ENCODE measurements at places on chromosomes 6 and 20.

GRCh38 chr6:169188475-169188874 lies 65.2 kb downstream of the THBS2 start:
- no peak for DNase-seq

DNA sequence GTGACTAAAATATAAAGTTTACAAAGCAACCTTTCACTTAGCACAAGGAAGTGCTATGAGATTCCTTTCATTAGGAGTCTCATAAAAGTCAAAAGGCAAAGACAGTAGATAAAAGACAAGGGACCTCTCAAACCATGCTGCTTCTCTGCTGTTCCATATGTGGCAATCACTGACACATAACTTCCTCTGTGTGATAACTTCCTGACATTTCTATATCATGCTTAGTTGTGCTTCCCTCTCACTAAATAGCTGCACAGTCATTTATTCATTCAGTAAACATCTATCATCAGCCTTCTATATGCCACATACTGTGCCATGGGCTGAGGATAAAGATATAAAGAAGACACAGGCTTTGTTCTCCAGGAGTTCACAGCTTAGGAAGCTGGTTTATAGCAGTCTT lies 214.8 kb upstream of the GRIK2 start:
- no peak for DNase-seq

- DNase-seq: no peak
Measured at GRCh38 chr6:45327956-45328522, at the start of gene RUNX2. Gene RUNX2, plus strand, starts transcription at chr6:45328330. Its CDS starts 397 bp downstream, at chr6:45328727.

DNA sequence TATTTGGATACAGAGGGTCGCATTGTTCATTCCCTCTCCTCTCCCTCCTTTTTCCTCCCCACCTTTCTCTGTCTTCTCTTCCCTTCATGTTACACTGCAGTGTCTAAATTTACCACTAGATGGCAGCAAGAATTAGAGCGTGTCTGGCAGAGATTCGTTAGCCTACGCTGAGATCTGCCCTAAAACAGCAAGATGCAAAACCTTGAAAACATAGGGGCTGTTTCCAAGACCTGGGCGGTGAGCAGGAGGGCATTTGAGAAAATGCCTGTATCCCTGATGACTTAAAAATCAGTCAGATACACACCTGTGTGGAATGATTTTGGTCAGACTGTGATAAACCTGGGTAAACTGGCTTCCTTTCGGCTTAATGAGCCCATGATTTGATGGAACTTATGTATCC lies 101.5 kb upstream of the ISM1 start:
- DNase-seq: peak; percentile 9

- DNase-seq: no peak
Measured at GRCh38 chr6:168524571-168525001, 83.6 kb downstream of the SMOC2 start.

- no peak for DNase-seq
Measured at GRCh38 chr6:142406131-142406530, 104.3 kb downstream of the ADGRG6 start.

- no peak for DNase-seq
Measured at GRCh38 chr6:35911871-35912653, 8.8 kb downstream of the SRPK1 start.

GRCh38 chr6:54053881-54054391 lies 57.3 kb upstream of the MLIP start:
- DNase-seq: no peak

DNA sequence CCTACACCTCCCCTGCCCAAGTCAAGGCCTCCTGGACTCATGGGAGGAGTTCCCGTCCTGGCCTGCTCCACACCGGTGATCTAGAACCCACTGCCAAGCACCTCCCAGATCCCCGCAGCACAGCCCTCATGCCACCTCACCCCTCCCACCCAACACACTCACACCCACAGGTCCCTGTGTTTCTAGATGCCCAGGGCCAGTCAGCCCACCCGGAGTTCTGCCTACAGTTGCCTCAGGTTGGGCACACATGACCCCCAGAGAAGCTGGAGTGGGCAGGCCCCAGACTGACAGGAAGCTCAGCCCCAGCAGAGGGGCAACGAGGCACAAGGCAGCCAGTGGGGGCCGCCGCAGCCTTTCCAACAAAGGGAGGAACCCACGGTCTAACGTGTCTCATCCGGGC lies 29.6 kb downstream of the RRBP1 start:
- DNase-seq: no peak

- no peak for DNase-seq
Measured at GRCh38 chr20:2460752-2461424, 9.7 kb downstream of the SNRPB start.

GRCh38 chr6:52958546-52959255 lies 36.4 kb downstream of the GSTA4 start:
- DNase-seq: no peak

- no peak for DNase-seq
Measured at GRCh38 chr6:125415913-125416312, 114.1 kb upstream of the HDDC2 start.

DNA sequence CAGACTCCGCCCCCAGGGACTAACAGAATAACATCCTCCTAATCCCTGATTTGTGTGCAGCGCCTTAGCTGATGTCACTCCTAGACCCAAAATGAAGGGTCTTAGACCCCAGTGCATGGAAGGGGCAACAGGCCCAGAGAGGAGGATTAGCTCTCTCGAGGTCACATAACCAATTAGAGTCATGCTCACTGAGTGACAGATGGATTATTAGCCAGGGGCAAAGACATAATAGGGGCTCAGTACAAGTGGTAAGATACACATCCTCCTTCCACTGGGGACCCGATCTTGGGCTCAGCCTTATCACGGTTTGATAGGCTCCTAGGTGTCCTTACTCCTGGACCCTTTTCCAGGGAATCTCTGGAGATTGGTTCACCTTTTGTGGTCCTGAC lies 858 bp downstream of the TP53INP2 start:
- no peak for DNase-seq

- DNase-seq: no peak
Measured at GRCh38 chr6:145091586-145092142, 643.7 kb downstream of the EPM2A start.

- no peak for DNase-seq
Measured at GRCh38 chr20:35007413-35007812, 51.7 kb downstream of the MYH7B start.

- DNase-seq: no peak
Measured at GRCh38 chr6:148898376-148899014, 151.7 kb downstream of the UST start.

- no peak for DNase-seq
Measured at GRCh38 chr6:115948751-115949150, 111.9 kb downstream of the FRK start.

GRCh38 chr6:148807784-148808183 lies 61.0 kb downstream of the UST start:
- no peak for DNase-seq

DNA sequence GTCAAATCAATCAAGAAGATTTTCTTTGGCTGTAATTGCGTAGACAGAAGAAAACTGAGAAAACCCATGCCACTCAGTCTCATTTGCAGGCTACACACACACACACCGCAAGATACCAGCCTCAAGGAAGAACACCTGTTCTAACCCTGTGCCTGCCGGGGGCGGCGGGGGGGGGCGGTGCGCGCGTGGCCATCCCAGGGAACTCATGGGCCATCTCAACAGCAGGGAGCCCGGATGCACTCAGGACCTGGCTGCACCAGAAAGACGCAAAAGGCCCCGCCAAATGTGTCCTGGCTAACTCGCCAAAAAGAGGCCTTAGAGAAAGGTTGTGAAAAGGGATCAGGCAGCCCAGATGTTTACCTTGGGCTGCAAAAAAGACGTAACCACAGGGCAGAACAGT lies 2.1 kb downstream of the B3GAT2 start:
- DNase-seq: no peak

DNA sequence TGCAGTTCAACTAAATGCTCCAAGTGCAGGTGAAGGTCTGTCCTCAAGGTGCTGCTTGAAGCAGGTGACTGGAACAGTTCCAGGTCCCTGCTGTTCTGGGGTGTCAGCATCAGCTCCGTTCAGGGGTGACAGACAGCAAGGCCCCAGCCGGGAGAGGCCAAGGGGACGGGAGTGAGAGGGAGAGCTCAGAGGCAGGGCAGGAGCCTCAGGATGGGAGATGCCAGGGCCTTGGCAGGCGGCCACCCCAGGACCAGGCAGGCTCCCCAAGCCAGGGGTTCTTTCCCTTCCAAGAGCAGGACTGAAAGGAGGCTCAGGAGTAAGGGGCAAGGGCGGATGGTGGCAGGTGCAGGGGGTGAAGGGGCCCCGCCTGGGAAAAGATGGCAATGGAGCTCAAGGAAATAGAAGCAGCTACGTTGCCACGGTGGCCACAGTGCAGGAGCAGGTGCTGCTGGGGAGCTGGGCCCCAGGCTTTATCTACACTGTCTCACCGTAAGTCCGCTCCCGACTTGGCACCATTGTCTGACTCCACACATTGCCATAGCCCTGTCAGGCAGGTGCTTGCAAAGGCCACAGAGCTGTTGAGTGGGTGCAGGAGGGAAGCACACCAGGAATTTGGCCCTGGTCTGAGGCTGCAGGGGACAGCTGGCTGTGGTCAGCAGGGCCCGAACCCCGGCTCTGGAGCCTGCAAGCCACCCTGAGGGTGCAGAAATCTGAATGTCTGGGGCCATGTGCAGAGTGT lies 43.1 kb downstream of the ERMARD start:
- DNase-seq: no peak

- DNase-seq: no peak
Measured at GRCh38 chr6:84177241-84177640, 50.2 kb downstream of the CEP162 start.

DNA sequence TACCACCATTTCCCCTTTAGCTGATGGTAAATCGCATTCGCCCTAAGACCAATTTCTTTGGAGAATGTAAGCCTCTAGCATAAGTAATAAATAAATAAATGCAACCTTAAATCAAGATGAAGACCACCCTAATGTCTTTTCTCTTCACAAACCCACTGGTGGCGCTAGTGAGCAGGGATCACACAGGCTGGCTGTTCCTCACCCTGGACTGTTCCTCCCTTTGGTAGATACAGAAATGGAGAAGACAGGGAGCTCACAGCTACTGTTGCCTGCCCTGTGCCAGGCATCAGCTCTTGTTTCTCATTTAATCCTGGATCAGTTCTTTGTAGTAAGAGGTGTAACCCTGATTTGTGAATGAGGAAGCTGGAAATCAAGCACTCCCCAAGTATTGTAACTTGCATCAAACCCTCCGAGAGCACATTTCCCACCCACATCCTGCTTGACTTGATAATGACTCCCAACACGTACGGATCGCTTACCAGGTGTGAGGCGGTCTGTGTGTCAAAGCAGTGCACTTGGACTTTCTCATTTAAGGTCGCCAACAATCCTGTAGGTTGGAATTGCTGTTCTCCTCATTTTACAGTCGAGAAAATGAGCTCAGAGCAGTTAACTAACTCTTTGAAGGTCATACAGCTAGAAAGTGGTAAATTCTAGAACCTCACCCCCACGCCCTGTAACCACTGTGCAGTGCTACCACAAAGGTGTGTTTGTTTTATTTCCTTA lies 236.1 kb downstream of the TSHZ2 start:
- DNase-seq: no peak

GRCh38 chr6:53926505-53926904 lies 131.7 kb downstream of the LRRC1 start:
- DNase-seq: no peak

- no peak for DNase-seq
Measured at GRCh38 chr20:50569864-50570836, 60.0 kb downstream of the PTPN1 start.

DNA sequence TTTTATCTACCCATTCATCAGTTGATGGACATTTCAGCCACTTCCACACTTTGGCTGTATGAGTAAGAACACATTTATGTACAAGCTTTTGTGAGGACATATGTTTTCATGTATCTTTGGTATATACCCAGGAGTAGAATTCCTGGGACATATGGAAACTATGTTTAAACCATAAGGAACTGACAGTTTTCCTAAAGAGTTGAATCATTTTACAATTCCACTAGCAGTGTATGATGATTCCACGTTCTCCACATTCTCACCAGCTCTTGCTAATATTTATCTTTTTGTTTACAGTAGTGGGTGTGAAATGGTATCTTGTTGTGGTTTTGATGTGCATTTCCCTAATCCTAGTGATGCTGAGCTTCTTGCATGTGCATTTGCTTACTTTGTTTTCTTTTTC lies 338.1 kb downstream of the PLCB1 start:
- no peak for DNase-seq

- DNase-seq: no peak
Measured at GRCh38 chr6:6826095-6826901, 237.8 kb downstream of the LY86 start.

- DNase-seq: no peak
Measured at GRCh38 chr20:34798328-34798727, 27.1 kb downstream of the NCOA6 start.
